Omental fat pad (tissue), 4 donors: ENCODE measurements at places on chromosomes 12 and 14. TPM values are rescaled to one million over a fixed set of nuclear protein-coding genes. Genes with fewer than 3 reads are reported as not detected.

- no peak for DNase-seq
Observed at GRCh38 chr12:29990971-29991370, 207.2 kb upstream of the TMTC1 start.

SLCO1B3 gene
- total RNA-seq: not detected

GRCh38 chr12:38538319-38538718 is 221.7 kb downstream of the ALG10B start:
- DNase-seq: no peak

DNA sequence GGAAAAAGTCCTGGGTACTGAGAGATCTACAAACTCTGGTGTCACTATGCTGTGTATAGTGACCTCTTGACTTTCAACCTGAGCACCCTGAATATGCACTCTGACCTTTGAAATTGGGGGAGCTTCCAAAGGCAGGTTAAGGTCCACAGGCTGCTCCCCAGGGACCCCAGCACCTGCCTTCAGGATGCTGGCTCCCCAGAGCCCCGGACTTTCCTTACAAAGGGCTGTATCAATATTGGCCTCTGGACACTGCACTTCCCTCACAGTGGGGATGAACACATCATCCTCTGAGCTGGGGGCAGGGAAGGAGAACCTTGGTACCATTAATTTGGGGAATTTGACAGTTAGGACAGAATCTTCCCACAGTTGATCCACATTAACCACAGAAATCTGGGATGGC is 14.3 kb downstream of the PLD4 start:
- DNase-seq: no peak

KRT75 gene
- total RNA-seq: not detected

DNA sequence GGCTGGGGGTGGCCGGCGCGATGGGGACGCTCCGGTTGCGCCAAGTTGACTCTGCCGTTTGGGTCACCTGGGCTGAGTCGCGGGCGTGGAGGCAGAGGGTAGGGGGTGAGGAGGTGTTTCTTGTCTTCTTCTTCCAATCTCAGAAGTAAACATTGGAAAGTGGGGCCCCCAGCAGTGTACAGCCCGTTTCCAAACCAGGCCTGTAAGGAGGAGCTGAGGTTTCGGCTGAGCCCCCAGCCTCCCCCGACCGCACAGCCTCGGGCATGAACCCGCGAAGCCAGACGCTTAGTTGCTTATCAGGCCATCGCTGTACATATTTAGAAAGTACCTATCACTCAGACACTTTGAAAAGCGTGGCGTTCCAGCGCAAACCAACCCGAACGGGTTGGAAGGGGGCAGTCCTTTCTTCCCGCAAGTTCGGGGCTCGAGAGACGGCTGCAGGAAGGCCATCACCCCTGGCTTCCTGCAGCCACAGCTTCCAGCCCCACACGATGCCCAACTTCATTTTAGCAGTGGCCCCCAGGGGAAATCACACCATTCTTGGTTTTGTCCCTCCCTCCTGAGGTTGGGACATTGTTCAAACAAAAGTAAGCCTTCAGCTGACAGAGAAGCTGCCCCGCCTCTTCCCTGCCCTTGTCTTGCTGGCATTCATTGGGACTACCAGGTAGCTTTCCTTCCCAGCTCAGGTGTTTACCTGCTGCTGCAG is 164.1 kb downstream of the ZFP36L1 start:
- DNase-seq: no peak
